ENCODE measurements at places on chromosomes 4 and X. TPM values are rescaled to one million over a fixed set of nuclear protein-coding genes. Genes with fewer than 3 reads are reported as not detected.

DNA sequence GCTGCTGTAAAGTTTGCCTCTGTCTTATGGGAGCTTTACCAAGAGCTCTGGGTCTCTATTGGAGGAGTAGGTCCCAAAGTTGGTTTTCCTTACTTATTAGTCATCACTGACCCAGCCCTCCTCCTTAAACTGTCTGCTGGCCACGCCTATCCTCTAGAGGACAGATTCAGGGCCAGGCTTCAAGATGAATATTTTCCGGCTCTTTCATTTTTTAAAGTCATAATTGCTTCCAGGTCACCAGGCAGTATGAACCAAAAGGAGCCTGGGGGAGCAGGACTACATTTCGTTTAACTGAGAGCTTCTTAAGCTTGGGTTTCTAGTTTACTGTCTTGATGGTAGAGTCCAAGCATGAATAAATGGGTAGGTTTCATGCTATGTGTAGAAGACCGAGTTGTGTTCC is 13.7 kb downstream of the BCORL1 start:
- DNase-seq = peak; percentile 57

GRCh38 chrX:38900719-38901118 is 99.5 kb downstream of the MID1IP1 start:
- DNase-seq = no peak

- DNase-seq = no peak
Measured at GRCh38 chr4:140116442-140117104, 37.4 kb downstream of the MAML3 start.

DNA sequence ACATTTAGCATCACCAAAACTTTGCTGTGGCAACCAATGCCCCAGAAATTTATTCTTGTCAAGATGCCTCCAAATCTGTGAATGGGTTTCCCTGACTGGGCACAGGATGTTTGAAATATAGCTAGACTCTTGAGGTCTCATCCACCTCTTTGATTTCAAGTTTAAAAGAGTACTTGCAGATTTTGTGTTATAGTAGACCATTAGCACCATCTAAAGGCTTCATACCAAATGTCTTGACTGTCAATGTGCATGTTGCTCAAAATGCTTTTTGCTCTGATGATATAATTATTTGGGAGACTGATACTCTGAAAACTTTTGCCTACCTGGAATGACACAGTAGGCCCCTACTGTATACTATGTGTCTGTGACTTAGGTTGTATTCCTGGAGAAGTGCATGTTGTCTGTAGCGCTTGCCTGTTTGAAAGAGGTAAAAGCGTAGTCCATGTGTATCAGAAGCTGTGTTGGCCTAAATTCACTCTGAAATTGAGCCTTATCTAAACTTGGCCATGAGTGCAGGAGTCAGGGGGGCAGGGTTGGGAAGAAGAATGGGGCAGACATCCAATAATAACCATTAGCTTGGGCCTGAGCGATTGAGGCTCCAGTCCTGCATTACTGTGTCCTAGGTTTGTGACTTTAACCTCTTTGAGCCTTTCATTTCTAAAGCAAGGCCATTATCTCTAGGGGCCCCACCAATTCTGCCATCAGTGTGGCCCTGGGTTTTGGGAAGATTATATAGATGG is 33.8 kb downstream of the NDP start:
- no peak for DNase-seq

- no peak for DNase-seq
Measured at GRCh38 chrX:15750611-15751154, 12.6 kb downstream of the CA5B start.

GRCh38 chr4:37662251-37662650 is 23.9 kb downstream of the RELL1 start:
- DNase-seq = no peak

- peak; percentile 69 for DNase-seq
Measured at GRCh38 chrX:1450361-1451161, 2.1 kb downstream of the ASMTL start.

DNA sequence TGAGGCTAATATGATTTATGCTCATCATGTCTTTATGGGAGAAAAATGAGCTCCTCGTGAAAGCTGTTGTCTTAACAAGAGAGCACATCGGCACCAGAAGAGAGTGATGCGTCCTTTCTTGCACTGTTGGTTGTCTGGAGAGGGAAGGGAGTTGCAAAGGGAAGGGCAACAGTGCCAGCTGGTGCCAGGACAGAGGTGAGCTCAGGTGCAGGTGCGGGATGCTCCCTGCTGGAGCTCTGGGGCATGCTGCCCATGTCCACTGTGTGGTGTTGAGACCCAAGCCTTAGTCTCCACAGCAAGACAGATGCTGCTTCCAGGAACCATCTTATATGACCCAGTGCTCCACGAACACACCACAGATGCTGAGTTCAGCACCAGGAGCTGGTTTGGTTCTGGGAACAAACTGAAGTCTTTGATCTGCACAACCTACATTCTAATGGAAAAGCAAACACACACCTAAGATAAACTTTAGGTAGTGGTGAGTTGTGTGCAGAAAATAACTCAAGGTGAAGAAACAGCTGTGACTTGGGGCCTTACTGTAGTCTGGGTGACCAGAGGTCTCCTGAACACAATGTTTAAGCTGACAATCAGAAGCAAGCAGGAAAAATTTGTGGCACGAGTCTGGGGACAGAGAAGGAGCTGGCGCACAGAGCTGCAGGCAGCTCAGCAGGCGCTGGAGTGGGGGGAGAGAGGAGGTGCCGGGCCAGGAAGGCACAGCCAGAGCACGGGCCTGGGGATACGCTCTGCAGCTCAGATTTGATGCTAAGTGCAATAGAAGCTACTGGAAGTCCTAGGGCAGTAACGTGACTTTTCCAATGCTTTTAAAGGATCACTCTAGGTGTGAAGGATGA is 73.2 kb downstream of the HAUS3 start:
- no peak for DNase-seq

GRCh38 chr4:57910151-57910550 is 800.0 kb upstream of the IGFBP7 start:
- no peak for DNase-seq

DNA sequence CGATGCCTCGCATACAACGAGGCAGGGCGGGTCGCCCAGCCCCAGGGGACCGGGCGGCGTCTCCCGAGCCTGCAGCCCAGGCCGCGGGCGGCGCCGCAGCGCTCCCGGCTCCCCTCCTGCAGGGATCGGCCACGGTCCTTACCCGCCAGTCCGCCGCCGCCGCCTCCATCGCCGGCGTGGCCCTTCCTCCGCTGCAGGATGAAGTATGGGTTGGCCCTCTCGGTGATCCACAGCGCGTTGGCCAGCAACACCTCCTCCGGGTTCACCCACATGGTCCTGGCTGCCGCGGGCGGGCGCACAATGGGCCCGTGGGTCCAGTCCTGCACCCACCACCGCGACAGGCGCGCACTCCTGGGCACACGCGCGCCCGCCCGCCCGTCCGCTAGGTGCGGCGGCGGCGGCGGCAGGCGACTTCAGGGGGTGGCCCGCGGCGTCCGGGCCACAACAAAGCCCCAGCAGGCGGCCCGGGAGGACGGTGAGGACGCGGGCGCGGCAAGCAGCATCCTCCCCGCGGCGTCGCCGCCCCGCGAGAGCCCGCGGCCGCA is 339 bp downstream of the TBC1D9 start:
- peak; percentile 92 for DNase-seq

- DNase-seq = no peak
Measured at GRCh38 chr4:109291707-109292238, 10.7 kb downstream of the COL25A1 start.

DNA sequence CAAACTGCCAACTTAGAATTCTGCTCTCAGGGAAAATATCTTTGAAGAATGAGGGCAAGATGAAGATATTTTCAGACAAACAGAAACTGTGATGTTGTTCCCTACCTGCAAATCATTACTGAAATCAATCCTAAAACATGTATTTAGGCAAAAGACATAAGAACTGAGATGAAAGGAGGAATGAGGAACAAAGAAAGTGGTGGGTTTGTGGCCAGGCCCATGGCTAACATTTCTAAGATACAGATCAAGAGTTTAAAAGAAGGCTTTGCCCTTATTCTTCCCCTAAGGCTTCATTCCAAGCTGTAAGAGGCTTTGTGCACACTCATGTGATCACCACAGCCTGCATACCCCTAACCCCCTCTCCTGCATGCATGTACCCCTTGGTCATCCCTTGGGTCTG is 46.5 kb downstream of the ADGRG2 start:
- DNase-seq = no peak

The USP17L21 gene
- total RNA-seq = not detected

The TBX22 gene
- not detected for total RNA-seq

The CMC4 gene
- total RNA-seq = 17.0 TPM

The PAGE1 gene
- not detected for total RNA-seq

All from osteoblast (primary cell).